ENCODE measurements at places on chromosomes 2 and 18. TPM values are rescaled to one million over a fixed set of nuclear protein-coding genes. Genes with fewer than 3 reads are reported as not detected.

Gene VSNL1
- total RNA-seq: 1.2 TPM

Gene TMEM163
- total RNA-seq: not detected

Gene SIX3
- not detected for total RNA-seq

Gene USP34
- 113 TPM for total RNA-seq

Gene TMEM198
- total RNA-seq: 0.77 TPM

Gene CLEC4F
- total RNA-seq: not detected

Measured in fibroblast of lung (primary cell).